Stimulated activated CD8-positive, alpha-beta memory T cell treated with anti-CD3 and anti-CD28 coated beads, Interleukin-12 subunit alpha, Interleukin-12 subunit beta, amount 100 ng/mL, for 1 hour (primary cell): ENCODE measurements at places on chromosomes 7 and 10.

DNA sequence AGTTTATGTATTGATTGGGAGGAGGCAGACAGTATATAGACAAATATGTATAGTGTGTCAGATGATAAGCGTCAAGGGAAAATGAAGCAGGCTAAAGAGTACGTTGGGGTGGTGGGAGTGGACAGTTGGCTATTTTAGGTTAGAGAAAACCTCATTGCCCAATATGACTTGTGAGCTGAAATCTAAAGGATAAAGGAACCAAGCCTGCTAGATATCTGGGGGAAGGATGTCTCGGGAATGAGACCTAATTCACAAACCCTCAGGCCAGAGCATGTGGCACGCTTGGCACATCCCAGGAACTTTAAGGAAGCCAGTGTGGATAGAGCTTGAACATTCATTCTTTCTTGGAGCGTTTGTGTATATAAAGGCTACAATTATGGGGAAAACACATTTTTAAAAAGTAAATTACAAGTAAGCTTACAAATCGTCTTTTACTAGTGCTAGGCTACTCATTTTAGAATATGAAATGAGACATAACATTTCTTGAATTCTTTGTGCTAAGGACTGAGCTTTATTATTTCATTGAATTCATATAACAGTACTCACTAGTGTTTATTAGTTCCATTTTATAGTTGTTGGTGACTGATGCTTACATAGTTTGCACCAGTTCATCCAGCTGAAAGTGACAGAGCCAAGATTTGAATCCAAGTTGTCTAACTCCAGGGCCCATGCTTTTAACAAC, 9.7 kb downstream of the FHIP2A start:
- no peak for DNase-seq

DNA sequence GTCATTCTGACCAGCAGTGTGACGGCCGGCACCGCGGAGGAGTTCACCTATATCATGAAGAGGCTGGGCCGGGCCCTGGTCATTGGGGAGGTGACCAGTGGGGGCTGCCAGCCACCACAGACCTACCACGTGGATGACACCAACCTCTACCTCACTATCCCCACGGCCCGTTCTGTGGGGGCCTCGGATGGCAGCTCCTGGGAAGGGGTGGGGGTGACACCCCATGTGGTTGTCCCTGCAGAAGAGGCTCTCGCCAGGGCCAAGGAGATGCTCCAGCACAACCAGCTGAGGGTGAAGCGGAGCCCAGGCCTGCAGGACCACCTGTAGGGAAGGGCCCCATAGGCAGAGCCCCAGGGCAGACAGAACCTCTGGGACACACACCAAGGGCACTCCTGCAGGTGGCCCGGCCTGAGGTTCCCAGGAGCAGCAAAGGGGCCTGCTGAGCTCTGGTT, 9.0 kb downstream of the RBP3 start:
- DNase-seq, result no peak

- DNase-seq, result no peak
Measured at GRCh38 chr7:45709168-45710042, 135.2 kb downstream of the ADCY1 start.

DNA sequence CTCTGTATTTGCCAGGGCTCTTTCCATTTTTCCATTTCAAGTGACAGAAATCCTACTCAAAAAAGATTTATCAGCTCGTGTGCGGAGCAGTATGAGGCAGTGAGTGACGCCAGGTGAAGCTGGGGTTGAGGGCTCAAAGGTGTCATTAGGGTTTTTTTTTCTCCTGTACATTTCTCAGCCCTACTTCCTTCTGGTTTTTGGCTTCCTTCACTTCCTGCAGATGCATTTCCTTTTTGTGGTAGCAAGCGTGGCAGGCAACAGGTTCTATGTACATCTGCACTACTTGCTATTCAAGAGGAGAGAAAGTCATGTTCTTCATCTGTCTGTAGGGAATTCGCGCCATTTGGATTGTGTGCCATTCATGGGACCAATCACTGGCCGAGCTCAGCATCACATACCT, 52.8 kb upstream of the AOAH start:
- DNase-seq, result no peak

- DNase-seq, result no peak
Measured at GRCh38 chr10:78706256-78706655, 362.5 kb upstream of the ZMIZ1 start.

DNA sequence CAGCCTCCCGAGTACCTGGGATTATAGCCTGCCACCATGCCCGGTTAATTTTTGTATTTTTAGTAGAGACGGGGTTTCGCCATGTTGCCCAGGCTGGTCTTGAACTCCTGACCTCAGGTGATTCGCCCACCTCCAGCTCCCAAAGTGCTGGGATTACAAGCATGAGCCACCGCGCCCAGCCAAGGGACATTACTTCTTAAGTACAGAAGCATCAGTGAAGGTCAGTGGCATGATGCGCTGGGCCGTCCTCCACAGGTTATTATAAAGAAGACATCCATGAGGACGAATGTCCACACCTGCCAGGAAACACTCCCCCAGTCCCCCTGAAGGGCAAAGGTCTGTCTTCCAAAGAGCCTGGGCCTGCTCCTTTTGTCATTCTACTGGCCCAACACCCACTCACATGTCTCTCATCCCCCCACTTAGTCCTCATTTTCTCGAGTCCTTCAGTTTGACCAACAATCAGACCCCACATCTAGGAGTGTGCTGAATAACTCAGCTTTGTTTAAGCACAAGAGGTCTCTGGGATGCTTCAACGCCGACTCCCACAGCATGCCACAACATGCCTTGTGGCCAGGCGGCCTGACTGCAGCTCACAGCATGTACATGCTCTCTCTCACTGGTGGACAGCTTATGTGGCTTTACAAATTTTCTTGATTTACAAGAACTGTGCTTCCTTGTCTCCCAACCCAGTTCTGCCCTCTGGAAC, 73.0 kb downstream of the CTBP2 start:
- DNase-seq, result no peak

DNA sequence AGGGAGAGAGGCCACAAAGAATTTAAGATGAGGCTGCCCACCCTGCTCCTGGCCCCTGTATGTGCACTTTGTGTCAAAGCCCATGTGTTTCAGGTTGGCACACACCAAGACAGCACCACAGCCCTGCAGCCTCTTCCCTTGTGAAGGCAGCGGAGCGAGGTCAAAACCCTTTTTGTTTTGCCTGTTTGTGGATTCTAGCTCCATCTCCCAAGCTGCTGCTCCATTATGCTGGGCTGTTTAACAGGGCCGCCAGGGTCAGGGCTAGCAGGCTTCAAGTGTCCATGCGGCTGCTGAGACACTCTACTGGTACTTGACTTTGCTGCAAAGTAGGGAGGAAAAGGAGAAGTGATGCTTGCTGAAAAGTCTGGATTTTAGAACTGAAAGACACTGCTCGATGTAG, 142.3 kb upstream of the EFCAB10 start:
- DNase-seq, result no peak

DNA sequence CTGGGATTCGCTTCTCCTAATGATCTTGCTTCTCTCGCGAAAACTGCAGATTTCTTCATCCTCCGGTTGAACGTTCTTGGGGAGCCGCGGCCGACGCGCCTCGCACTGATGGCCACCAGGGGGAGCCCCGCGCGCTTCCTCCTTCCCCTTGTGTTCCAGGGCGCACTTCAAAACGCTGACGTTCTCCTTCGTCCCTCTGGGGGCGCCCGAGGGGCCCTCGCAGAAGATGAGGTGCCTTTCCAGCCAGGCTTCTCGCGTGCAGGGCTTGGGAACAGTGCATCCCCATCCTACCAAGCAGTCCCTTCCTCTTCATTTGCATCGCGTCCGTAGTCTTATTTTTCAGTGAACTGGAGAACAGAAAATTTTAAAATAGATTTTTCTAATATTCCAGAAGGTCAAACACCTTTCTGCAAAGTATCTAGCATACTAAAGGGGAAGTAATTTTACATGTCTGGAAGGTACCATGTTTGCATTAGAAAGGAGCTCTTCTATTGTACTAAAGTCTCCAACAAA, 22.5 kb downstream of the GSTO2 start:
- peak; percentile 86 for DNase-seq

- no peak for DNase-seq
Measured at GRCh38 chr7:116011584-116011983, 19.0 kb downstream of the TFEC start.

DNA sequence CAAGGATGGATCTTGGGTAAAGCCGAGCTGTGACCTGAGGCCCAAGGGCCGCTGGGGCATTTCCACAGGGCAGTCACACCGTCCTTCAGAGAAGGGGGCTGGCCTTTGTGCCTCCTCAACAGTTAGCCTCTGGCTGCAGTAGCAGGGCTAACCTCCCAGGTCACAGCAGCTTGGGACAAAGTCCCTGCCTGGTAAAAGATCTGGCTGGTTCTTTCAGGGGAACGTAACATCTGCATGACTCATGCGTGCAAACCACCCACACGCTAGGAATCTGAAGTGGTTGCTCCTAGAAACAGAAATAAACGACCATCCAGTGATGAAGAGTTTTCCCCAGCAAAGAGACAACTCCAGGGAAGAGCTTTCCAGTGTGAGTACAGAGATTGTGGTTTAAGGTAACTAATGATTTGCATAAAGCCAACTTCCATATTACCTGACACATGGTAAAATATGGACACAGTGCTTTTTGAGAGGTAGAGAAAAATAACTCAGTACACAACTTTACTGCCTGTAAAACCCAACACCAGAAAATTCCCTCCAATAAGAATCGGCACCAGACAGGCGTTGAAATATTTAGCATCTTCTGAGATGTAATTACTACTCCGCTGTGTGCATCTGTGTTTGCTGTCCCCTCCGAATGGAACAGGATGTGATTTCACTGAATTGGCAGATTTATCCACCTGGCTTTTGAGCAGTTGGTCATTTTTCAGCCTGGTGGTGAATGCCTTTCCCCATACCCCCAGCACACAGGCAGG, 84.9 kb upstream of the ADRB1 start:
- DNase-seq, result no peak

GRCh38 chr10:93142534-93142933, 68.8 kb downstream of the CYP26A1 start:
- no peak for DNase-seq

- no peak for DNase-seq
Measured at GRCh38 chr7:139034336-139034735, 1.5 kb downstream of the ZC3HAV1L start.

GRCh38 chr10:72812753-72813430, 80.6 kb upstream of the OIT3 start:
- no peak for DNase-seq

DNA sequence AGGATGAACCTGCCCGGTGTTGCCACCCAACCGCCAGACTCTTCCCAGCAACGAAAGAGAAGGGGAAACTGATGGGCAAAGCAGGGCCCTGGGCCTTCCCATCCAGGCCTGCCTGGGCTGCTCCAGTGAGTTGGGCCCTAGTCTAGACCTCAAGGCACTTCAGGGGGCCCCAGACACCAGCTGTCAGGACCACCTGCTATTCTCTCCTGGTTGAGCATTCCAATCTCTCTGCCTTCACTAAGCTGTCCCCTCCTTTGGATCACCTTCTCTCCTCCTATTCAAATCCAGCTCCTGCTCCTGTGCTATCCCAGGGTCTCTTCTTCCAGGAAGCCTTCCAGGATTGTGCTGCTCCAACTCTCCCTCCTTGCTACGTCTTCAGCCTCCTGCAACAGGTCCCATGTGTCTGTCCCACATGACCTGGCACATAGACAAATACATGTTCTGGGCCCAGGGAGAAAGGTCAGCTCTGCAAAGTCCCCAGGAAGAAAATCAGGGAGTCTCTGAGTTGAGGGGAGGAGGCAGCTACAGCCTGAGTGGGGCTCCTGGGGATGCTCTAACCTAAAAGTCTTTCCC, 3.1 kb downstream of the STX1A start:
- DNase-seq, result no peak

GRCh38 chr7:36180121-36180520, 27.1 kb downstream of the EEPD1 start:
- DNase-seq, result no peak

- DNase-seq, result no peak
Measured at GRCh38 chr10:131865223-131865917, 35.4 kb upstream of the PPP2R2D start.

DNA sequence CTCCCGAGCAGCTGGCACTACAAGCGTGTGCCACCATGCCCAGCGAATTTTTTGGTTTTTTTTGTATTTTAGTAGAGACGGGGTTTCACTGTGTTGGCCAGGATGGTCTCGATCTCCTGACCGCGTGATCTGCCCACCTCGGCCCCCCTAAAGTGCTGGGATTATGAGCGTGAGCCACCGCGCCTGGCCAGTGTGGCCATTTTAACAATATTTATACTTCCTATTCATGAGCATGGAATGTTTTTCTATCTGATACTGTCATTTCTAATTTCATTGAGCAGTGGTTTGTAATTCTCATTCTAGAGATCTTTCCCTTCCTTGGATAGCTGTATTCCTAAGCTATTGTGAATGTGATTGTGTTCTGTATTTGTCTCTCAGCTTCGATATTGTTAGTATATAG, 96.2 kb downstream of the GLCCI1 start:
- no peak for DNase-seq

- no peak for DNase-seq
Measured at GRCh38 chr7:17774248-17774647, 166.0 kb downstream of the SNX13 start.

DNA sequence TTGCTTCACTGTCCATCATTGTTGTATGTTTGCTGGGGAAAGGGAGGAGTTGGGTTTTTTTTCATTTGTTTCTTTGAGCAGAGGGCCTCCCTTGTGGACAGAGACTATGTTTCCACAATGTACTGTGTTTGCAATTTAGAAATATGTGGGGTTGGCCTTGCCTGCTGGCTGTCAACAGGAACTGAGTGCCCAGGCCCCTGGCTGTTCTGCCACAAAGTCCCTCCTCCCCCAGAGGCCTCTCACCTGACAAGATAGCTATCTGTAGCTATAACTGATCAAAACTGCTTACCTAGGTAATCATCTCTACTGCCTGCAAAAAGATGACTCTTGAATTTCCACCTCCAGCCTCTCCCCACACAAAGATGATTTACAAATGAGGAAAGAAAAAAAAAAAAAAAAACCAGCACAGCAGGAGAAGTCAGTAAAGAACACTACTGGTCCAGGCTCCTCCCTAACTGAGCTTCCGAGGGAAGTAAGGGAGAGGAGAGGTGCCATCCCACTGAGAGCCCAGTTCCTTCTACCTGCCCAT, 121.8 kb downstream of the SGMS1 start:
- no peak for DNase-seq

GRCh38 chr10:5528989-5529701, 4.4 kb downstream of the CALML3 start:
- no peak for DNase-seq

DNA sequence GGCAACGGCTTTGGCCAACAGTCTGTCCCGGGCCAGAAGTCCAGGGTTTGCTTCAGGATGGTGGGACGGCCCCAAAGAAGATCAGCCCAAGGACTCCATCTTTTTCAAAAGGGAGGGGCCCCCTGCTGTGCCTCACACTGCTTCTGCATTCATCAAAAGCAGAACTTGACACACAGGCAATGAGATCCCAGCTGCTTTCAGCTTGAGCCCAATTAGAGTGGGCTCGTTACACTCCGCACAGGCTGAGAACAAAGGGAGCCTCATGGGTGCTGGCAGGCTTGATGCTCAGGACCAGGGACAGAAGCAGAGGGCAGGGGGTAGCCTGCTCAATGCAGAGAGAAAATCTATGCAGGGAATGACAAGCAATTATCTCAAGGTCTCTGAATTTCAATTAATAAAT, 45.5 kb downstream of the VOPP1 start:
- no peak for DNase-seq

- no peak for DNase-seq
Measured at GRCh38 chr7:41885078-41885477, 182.2 kb upstream of the INHBA start.

GRCh38 chr10:130244031-130244927, 108.1 kb downstream of the GLRX3 start:
- DNase-seq, result no peak
